A549 (cell line): ENCODE measurements at places on chromosomes 12 and 14.

DNA sequence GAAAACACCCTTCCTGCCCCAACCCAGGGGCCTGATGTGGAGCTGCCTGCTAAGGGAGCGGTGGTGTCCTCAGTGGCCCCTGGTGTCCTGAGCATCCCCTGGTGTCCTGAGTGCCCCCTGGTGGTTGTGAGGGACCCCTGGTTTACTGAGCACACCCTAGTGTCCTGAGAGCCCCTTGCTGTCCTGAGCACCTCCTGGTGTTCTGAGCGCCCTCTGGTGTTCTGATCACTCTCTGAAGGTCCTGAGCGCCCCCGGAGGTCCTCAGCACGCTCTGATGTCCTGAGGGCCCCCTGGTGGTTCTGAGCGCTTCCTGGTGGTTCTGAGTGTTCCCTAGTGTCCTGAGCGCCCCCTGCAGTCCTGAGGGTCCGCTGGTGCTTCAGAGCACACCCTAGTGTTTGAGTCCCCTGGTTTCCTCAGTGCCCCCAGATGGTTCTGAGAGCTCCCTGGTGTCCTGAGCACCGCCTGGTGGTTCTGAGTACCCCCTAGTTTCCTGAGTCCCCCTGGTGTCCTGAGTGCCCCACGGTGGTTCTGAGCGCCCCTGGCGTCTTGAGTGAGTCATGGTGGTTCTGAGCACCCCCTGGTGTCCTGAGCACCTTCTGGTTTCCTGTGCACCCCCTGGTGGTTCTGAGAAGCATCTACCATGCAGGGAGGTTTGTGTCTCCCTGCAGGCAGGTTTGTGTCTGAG lies 1004.2 kb downstream of the TMEM121 start:
- peak; percentile 42 for DNase-seq

- no peak for DNase-seq
Measured at GRCh38 chr14:99544991-99545390, 59.0 kb downstream of the CCDC85C start.

GRCh38 chr14:99666533-99666932 lies 17.6 kb upstream of the CYP46A1 start:
- DNase-seq: no peak

GRCh38 chr12:6292606-6293005 lies 17.9 kb upstream of the PLEKHG6 start:
- DNase-seq: no peak

- DNase-seq: no peak
Measured at GRCh38 chr12:122097584-122097926, 19.0 kb downstream of the MLXIP start.

- DNase-seq: no peak
Measured at GRCh38 chr14:70018713-70019211, 139.5 kb downstream of the SMOC1 start.

DNA sequence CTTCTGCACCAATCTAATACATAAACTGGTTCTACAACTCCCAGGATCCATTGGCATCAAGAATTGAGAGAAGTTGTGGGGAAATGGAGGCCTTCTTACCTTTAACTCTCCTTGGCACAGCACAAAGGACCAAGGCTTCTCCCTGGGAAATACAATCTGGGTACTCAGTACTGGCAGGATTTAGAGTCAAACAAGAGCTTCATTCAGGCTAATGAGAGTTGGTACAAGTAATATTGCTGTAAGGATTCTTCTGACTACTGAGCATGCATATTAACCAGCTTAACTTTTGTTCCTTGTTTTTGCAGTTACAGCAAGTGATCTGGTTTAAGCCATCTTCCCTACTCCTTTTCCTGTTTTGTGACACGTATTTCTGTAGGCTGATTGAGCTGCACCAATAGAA lies 76.2 kb upstream of the FERMT2 start:
- no peak for DNase-seq

DNA sequence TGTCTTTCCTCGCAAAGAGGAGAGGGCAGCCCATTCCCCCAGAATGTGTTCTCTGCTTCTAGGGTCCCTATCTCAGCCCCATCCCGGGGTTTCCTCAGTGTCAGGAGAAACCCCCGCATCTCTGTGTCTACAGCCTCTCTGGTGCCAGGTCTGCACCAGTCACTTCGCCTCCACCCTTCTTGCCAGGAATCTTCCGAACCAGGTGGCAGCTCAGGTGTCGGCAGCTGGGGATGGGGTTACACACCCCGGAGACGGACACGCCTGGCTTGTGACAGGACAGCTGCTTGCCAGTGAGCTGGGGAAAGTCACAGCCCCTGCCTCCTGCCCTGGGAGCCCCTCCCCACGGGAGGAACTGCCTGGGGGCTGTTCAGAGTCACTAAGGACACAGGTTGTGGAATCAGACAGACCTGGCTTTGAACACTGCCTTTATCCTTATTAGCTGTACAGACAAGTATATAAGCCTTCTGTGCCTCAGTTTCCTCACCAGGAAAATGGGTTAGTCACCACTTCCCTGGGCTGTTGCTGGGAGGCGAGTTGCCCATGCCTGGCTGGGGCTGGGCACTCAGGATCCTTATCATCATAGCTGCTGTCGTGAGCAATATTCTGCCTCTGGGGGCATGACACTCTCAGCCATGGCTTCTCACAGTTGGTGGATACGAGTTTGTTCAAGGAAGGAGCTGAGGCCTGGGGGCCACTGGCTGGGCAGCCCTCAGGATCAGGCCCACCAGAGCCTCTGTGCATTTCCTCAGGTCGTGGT lies 10.8 kb downstream of the HIP1R start:
- no peak for DNase-seq

DNA sequence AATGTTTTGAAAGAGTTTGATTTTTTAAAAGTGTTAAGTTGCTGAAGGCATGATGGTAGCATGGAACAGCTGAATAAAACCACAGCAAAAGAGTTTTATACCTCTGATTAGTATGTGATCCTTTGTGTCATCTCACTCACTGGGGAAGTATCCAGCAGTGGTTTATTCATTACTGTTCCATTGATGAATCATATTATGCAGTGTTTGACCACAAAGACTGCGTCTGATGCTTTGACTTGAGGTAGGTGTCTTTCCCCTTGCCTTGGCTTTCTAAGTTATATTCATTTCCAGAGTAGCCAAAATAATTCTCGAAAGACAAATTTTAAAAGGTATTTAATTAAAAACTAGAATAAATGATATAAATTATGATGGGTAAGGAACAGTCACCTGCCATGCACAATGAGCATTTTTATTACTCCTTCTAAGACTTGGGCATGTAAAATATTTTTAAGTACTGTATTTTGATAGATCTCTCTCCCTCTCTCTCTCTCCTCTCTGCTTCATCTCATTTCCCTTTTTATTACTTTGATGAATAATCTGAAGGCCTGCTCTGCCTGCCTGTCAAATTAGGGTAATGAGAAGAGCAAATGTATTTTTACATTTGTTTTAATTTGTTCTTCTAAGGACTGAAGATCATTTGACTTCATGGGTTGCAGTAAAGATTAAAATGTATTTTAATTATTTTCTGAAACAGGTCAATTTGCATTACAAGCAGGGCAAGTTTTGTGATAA lies 164.9 kb downstream of the NAV3 start:
- DNase-seq: peak; percentile 5

DNA sequence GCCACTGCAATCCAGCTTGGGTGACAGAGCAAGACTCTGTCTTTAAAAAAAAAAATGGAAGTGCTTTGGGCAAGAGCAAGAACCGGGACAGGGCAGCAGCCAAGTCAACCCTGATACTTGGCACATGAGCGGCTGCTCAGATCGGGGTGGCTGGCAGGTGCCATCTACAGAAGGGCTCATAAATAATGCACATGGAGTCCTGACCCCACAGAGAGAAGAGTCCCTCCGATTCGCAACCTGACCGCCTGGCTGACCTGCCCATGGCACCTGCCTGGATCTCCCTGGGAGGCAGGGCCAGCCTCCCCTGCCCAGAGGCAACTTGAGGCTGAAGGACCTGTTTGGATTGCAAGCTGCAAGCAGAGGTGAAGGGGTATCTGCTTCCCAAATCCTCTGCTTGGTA lies 9.6 kb upstream of the TMEM120B start:
- no peak for DNase-seq

DNA sequence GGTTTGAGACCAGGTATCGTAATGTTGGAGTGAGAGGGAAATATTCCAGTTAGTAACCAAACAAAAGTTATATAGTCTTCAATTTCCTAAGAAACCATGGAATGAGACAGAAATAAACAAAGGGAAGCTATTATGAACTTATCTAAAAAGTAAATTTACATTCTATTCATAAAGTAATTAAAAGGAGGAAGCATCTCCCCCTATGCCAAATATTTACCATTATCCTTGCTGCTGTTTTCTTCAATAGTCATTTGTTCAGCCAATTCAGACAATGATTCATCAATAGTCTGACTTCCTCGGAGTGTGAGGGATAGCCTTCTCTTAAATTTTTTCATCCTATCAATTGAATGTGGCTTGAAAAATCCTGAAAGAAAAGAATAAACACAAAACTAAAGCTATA lies 65.7 kb downstream of the CDK17 start:
- DNase-seq: no peak

DNA sequence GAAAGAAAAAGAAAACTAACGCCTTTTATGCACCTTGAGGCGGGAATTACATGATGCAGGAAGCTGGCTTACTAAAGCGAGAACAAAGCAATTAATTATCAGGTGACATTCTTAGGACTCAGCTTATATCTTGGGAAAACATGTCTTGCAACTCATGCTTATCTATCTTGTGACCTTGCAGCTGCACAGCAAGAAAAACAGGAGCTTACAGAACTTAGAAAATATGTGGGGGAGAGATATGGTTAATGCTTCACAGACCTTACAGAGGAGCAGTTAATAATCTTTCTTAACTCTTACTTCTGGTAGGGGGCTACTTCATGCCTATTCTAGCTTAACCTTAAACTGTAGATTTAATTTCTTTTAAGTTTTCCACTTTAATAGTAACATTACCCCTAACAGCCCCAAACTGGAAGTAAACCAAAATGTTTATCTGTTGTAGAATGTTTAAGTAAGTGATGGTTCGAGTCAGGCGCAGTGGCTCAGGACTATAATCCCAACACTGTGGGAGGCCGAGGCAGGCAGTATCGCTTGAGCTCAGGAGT lies 13.2 kb upstream of the OR11G2 start:
- no peak for DNase-seq

DNA sequence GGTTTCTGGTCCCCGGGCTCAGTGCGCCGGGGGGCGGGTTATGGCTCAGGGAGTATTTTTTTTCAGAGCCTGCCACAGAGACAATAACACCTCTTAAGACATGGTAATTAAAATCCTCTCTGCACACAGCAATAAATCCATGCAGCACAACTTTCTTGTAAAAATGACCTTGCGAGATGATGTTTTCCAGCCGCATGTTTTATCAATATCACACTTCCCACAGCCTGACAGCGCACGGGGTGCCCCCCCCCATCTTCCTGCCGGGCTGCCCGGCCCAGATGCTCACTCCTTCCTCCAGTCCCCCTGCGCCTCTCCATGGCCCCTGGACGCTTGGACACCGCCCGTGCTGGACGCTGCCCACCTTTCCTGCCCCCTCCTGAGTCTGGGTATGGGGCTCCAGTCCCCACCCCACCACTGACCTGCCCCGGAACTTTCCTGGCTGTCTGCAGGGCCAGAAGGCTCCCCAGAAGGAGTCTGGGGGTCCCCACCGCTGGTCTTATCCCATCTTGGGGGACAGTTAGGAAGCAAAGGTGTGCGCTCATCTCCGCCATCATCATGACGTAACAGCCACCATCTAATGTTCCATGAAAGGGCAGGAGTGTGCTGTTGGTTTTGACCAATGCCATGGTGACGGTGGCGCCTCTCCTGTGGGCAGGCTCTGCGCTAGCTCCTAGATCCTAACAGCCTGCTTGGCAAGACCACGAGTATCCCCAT lies 182.9 kb downstream of the KIF26A start:
- no peak for DNase-seq

DNA sequence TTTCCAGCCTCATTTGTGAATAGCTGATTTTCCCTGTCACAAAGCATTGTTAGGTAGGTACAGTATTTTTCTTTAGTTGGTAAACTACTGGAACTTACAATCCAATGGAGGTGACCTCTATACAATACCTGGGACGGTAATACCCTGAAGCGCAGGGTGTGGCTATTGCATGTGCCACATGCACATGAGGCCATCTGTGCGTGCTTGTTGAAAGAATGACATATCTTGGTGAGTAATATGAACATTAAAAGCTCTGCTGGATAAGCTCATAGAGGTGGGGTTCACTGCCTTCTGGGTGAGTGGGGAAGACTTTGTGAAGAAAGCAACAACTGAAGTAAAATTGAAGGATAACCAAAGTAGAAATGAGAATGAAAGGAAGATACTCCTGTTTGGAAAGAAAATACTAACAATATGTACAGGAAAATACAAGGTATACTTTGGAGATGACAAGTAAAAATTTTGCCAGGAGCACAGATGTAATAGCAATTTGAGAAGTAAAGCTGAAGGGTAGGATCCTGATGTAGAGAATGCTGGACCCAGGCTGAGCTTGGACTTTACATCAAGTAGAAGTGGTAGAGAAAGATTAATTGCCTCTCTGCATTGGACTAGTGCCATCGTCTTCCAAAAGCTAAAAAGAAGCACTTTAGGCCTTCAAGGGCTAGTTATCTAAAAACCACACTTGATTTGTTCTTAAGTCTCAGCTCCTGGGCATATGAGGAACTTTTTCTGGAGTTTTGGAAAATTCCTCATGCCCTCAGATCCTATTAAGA lies 97.1 kb downstream of the SLC38A6 start:
- DNase-seq: no peak

- peak; percentile 83 for DNase-seq
Measured at GRCh38 chr12:47097276-47097896, 17.6 kb upstream of the AMIGO2 start.

DNA sequence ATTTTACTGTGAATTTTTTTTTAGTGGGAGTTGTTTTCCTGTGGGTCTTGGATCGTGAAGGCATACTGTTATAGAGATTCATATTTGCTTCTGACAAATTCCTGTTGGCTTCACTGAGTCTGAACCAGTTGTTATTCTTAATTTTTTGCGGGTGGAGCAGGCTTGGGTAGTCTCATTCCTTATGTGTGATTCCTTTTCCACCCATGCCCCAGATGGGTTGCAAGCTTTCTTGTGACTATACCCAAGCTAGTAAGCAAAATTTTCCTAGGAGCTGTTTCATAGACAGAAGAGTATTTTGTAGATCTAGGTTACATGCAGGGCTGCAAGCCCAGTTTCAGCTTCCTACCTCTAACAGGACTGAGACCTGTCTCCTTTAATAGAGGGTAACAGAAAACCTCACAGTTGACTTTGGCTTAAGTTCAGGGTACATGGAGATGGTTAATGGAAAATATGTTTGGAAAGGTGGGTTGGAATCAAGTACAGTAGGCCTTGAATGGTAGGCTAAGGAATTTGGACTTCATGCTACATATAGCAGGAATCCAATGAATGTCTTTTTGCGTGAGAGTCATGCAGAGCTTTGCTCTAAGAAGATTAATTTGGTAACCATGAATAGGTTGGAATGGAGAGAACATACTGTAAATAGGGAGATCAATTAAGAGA lies 29.0 kb downstream of the TRMT5 start:
- no peak for DNase-seq
